Immature natural killer cell (primary cell): ENCODE measurements at places on chromosomes 12 and 14. TPM values are rescaled to one million over a fixed set of nuclear protein-coding genes. Genes with fewer than 3 reads are reported as not detected.

GRCh38 chr14:75497701-75498100 lies 24.6 kb upstream of the BATF start:
- no peaks in the 10 kb centered on the region for H3K4me1 ChIP-seq
- H3K27ac ChIP-seq = no peak overlapping the region
- H3K36me3 ChIP-seq = no peaks in the 10 kb centered on the region
- H3K4me3 ChIP-seq = no peak overlapping the region
- DNase-seq = no peak

DNA sequence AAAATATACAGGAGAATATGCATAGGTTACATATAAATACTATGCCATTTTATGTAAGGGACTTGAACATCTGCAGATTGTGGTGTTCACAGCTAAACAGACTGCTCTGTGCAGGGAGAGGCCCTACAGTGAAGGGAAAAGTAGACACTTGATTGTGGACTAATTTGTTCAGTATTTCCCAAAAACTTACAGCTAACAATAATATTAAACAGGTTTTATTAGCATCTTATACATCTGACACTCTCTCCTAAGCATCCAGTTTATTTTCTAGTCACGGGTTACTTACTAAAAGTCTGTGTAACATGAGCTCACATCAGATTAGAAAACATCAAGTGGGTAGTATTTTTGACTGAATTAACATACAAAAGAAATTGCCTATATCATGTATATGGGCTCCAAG lies 53.3 kb upstream of the OR5AU1 start:
- H3K36me3 ChIP-seq = peaks cover 54% of the 10 kb centered on the region
- peaks cover 2% of the 10 kb centered on the region for H3K27me3 ChIP-seq
- no peak for DNase-seq
- H3K4me3 ChIP-seq = no peak overlapping the region
- no peak overlapping the region for H3K27ac ChIP-seq
- peaks cover 34% of the 10 kb centered on the region for H3K4me1 ChIP-seq

DNA sequence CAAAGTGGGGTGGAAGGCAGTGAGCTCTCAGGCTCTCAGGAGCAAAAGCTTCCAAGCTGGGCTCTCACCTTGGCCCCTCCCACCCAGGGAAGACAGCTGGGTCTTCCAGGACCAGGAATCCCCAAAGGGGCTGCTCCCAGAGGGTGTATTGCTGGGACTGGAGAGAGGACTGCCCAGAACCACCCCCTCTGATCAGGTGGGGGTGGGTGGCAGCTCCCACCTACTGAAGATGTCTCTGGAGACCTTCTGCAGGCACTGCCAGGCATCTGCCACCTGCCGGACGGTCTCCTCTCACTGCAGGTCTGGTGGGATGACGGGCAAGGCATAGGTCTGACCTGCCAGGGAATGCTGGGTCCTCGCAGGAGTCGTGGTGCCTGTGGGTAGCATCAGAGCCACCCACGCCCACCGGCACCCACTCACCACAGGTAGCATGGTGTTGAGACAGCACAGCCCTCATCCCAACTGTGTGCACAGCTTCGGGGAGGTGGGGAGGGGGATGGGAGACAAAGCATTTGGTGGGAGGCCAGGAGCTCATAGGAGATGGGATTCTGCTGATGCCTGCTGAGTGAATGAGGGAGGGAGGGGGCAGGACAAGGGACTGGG lies 103.2 kb downstream of the SINHCAF start:
- no peak for DNase-seq
- H3K4me1 ChIP-seq = no peaks in the 10 kb centered on the region
- H3K4me3 ChIP-seq = no peak overlapping the region
- H3K27ac ChIP-seq = no peak overlapping the region
- no peaks in the 10 kb centered on the region for H3K27me3 ChIP-seq
- no peaks in the 10 kb centered on the region for H3K36me3 ChIP-seq

Gene FOXG1
- not detected for polyA plus RNA-seq

Gene KRT8
- polyA plus RNA-seq = not detected

Gene TPH2
- not detected for polyA plus RNA-seq

Gene DGKA
- polyA plus RNA-seq = 38.1 TPM

Gene COPS7A
- polyA plus RNA-seq = 34.1 TPM
